ENCODE measurements at places on chromosomes 6 and 20. TPM values are rescaled to one million over a fixed set of nuclear protein-coding genes. Genes with fewer than 3 reads are reported as not detected.

DNA sequence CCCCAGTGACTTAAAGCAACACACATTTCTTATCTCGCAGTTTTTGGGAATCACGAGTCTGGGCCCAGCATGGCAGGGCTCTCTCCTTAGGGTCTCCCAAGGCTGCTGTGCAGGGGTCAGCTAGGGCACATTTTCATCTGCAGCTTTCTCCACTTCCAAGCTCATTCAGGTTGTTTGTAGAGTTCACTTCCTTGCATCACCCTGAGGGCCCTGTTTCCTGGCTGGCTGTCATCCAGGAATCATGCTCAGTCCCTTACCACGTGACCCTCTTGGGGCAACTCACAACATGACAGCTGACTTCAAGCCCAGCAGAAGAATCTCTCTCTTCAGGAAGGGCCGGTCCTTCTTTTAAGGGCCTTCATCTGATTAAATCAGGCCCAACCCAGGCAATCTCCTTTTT, 21.3 kb downstream of the SNAP25 start:
- DNase-seq = peak; percentile 84

- DNase-seq = peak; percentile 42
Observed at GRCh38 chr20:36344517-36345132, 38.5 kb downstream of the DLGAP4 start.

- DNase-seq = no peak
Observed at GRCh38 chr6:159935633-159936032, 33.2 kb upstream of the IGF2R start.

DNA sequence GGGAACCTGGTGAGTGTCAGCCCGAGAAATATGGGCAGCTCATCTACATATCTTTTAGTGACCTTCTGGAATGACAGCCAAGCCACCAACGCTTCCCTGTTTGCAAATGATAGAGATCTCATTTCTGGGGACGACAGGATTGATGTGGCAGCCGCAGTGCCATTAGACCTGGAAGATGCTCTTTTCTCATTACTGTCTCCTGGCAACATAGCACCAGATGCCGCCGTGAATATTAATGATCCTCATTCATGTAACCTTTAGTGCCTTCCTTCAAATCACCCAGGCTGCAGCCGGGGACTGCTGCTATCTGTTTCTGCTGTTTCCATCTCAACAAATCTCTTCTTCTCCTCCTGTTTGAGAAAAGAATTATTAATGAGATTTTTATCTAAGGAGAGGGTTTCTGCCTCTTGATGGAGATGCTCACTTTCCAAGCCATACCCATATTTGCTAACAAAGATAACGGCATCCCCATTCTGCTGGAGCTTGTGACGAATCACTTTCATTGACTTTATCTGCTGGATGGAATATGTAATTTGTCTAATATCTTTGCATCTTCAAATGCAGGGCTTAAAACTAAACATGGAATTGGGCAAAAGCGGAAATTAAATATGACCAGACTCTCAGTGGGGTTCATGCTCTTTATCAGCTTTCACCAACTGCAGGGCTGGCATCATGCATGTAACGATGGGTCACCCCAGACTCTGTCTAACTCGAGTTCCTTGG, 74.8 kb upstream of the KIF16B start:
- no peak for DNase-seq

The PLCB1 gene
- polyA plus RNA-seq = 1.0 TPM

- DNase-seq = no peak
Observed at GRCh38 chr6:21264288-21265033, 329.1 kb upstream of the SOX4 start.

- no peak for DNase-seq
Observed at GRCh38 chr20:46827718-46828458, 66.8 kb upstream of the EYA2 start.

The SRMS gene
- polyA plus RNA-seq = not detected

The NRN1 gene
- polyA plus RNA-seq = 0.35 TPM

DNA sequence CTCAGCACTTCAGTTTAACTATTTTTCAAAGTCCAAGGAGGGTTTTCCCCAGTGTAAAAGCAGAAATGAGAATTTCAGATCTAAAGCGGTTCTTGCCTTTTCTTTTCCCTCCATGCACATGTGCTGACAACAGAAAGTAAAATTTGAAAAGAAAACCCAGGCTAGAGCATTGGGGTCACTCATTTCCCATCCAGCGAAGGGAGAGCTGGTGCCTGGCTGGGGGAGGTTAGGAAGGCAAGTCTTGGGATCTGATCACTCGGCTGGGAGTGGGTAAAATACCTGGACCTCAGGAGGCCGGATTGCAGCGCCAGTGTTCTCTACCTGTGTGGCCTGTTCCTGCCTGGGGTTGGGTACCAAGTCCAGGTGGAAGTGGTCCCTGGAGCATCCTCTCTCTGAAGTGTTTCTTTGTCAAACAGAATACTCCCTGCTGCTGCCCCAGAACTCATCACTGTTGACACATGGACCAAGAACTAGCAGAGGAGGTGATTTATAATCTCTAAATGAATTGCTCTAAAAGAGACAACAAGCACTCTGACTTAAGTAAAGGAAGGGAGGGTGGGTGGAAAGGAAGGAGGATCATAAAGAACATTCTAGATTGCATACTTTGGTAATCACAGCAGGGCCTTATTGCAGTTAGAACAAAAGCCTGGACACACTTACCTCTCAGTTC, 136.0 kb downstream of the MTHFD1L start:
- no peak for DNase-seq

Data from A549 (cell line).